ENCODE measurements at places on chromosomes 4 and X.

- peak; percentile 29 for DNase-seq
Observed at GRCh38 chrX:13223868-13224567, 95.8 kb downstream of the ATXN3L start.

GRCh38 chrX:39939678-39940077 lies 158.1 kb downstream of the BCOR start:
- no peak for DNase-seq

GRCh38 chrX:12405306-12405705 lies 267.0 kb downstream of the FRMPD4 start:
- DNase-seq: no peak

GRCh38 chr4:57443787-57444186 lies 333.6 kb upstream of the IGFBP7 start:
- DNase-seq: no peak

GRCh38 chr4:115042496-115042895 lies 70.9 kb downstream of the NDST4 start:
- DNase-seq: no peak

GRCh38 chr4:145216535-145216934 lies 36.1 kb upstream of the OTUD4 start:
- no peak for DNase-seq

DNA sequence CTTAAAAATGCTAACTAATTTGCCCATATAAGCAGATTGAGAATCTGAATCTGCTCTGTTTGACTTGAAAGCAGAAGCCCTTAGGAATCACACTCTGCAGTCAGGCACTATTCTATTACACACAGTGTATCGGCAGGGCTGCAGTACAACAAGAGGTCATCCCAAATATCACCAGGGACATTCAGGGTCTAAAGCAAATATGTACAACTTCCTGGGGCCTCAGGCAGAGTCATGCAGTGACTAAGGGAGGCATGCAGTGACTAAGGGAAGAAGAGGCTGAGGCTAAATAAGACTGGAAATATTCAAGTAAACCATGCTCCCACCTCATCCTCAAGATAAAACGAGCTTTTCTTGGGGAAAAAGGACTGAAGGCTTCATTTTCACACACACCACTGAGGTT lies 20.9 kb downstream of the MAPK10 start:
- no peak for DNase-seq

DNA sequence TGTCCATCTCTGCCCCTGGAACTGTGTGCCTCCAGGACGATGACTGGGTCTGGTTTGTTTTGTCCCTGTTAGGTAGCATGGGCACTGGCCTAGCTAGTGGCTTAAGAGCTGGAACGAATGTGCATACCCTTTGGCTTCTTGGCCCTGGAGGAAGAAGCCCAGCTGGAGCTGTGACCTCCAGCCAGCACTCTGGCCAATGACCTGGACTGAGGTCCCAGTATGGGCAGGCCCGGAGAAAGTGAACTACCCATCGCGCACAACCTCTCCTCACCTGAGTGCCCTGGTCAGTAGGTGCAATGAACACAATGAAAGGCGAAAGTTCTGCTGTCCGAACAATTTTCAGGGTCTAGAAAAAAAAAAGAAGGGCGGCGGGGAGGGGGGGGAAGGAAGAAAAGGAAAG lies 18.3 kb downstream of the DKC1 start:
- DNase-seq: no peak

- no peak for DNase-seq
Observed at GRCh38 chr4:125522992-125523391, 208.2 kb downstream of the FAT4 start.

DNA sequence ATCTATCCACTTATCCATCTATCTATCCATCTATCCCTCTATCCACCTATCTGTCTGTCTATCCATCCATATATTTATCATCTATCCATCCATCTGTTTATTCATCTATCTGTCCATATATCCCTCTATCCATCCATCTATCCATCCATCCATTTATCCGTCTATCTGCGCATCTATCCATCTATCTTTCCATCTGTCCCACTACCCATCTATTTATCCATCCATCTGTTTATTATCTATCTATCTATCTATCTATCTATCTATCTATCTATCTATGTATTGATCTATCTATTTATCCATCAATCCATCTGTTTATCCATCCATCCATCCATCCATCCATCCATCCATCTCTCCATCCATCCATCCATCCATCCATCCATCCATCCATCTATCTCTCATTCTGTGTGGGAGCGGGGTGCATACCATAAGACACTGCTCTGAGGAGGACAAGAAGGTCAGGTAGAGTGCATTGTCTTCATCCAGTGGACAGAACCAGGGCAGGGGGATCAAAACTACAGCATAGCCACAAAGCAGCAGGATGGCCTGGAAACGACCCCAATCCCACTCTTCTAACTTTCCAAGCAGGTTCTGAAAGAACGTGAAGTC lies 53.2 kb upstream of the ENPP6 start:
- no peak for DNase-seq

GRCh38 chr4:153143527-153144348 lies 60.5 kb upstream of the TRIM2 start:
- DNase-seq: no peak

- DNase-seq: no peak
Observed at GRCh38 chrX:65821721-65822496, 154.5 kb downstream of the MSN start.

GRCh38 chr4:115537387-115537786 lies 424.0 kb upstream of the NDST4 start:
- no peak for DNase-seq

DNA sequence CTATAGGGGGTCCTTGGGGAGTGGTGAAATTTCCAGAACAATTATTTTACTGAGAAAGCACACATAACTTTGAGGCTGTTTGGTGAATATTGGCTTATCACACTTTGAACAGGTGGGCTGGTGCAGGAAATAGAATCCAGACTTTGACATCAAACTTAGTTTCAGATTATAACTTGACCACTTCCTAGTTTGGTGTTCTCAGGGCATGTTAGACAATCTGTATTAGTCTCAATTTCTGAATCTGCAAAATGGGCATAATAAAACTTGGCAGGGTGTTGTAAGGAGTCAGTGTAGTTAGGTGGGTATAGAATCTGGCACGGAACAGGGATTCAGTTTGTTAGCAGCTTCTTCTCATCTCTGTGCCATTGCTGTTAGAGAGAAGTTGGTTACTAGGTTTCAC lies 43.3 kb upstream of the MBNL3 start:
- DNase-seq: no peak

- no peak for DNase-seq
Observed at GRCh38 chr4:88690355-88690754, 7.3 kb downstream of the NAP1L5 start.

DNA sequence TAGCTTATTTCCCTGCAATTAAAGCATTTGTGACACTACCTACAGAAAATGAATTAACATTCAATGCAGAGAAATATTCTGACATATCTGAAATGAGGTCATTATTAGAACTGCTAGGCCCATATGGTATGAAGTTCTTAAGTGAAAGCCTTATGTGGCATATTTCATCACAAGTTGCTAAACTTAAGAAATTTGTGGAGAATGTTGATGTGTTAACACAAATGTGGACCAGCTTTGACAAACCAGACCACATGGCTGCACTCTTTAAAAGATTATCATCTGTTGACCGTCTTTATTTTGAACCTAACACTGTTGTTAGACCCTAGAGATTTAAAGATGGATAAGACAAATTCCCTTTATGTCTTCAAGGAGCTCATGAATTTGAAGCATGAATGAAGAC lies 1024.1 kb downstream of the RPA4 start:
- no peak for DNase-seq

GRCh38 chrX:111123606-111124179 lies 27.7 kb downstream of the PAK3 start:
- DNase-seq: no peak

DNA sequence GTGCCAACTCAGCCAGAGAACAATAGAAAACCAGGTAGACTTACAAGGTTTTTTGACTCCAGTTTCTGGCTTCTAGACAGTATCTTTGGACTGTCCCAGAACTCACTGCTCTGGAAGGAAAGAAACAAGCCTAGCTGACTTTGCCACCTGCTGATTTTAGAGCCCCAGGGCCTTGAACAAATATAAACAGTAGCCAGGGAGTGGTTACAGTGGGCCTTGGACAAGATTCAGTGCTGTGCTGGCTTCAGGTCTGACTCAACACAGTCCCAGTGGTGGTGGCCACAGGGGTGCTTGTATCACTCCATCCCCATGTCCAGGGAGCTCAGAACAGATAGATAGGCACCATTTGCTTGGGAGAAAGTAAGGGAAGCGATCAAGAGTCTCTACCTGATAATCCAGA lies 694.1 kb upstream of the ADGRL3 start:
- DNase-seq: no peak

GRCh38 chr4:132651196-132651595 lies 497.9 kb upstream of the PCDH10 start:
- DNase-seq: no peak

GRCh38 chr4:150038335-150039076 lies 39.7 kb upstream of the DCLK2 start:
- no peak for DNase-seq

DNA sequence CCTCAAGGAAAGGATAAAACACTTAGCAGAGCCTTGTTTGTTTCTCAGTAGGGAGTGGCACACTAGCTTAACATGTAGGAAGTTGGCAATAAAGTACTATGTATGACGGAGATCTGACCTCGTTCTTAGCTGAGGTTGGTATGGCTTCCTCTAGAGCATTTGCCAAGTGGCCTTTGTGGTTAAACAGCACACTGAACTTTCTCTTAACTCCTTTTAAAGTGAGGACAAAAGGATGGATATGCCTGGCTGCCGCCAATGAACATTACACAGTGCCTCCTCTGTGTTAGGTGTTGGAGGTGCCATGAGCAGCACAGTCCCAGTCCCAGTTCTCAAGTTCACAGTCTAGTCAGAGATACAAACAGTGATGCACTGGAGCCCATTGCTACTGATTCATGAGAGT lies 54.4 kb downstream of the VGLL1 start:
- DNase-seq: no peak

- DNase-seq: no peak
Observed at GRCh38 chr4:30525662-30526315, 194.4 kb upstream of the PCDH7 start.

GRCh38 chr4:155249016-155249566 lies 40.7 kb downstream of the NPY2R start:
- DNase-seq: no peak

DNA sequence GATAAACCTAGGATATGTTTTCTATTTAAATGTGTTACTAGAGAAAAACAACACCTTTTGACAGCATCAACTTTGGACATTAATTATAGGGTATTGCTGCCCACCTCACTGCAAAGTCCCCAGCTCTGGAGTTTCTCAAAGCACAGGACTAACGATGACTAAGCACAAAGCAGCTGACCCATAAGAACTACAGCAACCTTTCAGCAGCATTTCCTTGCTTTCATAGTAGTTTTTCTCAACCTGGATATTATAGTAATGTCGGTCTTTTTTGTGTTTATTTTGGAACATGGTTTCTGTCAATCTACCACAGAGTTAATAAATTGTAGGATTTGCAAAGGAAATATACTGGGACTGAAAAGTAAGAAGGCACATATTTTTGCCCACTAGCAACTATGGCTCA lies 21.5 kb downstream of the HHIP start:
- no peak for DNase-seq

DNA sequence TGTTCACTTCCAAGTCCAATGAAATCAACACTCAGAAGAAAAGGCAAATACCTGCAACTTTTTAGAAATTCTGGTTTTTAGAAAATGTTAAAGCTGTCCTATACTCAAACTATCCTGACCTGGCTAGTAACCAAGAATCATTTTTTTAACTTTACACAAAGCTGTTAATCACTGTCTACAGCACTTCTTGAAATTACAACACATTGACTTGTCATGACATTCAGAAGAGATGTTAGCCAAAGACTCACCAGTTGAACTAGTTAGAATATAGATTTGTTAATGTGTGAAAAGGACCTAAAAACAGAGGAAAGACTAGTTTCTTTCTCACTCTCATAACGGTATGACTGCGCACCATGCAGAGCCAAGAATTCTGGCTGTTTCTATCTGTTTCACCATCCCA lies 98.8 kb downstream of the COX18 start:
- DNase-seq: no peak

GRCh38 chr4:112881842-112882241 lies 167.6 kb upstream of the ANK2 start:
- DNase-seq: no peak

- no peak for DNase-seq
Observed at GRCh38 chr4:186887291-186887700, 163.6 kb upstream of the FAT1 start.

- no peak for DNase-seq
Observed at GRCh38 chr4:82136161-82136801, 237.5 kb downstream of the HNRNPD start.

DNA sequence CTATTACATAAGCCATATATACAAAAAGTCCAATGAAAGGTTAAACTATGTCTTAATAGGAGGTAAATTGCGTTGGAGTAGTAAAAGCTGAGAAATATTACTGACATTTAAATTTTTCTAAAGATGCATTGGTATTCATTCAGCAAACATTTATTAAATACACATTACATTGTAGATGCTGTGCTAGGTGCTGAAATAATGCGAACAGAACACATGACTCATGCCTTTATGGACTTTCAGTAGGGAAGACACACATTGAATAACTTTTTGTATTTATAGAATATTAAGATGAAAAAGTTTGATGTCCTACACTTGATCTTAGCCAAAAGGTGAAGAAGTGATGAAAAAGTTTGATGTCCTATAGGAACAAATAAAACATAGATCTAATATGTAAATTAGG lies 871.1 kb upstream of the SLIT2 start:
- no peak for DNase-seq

DNA sequence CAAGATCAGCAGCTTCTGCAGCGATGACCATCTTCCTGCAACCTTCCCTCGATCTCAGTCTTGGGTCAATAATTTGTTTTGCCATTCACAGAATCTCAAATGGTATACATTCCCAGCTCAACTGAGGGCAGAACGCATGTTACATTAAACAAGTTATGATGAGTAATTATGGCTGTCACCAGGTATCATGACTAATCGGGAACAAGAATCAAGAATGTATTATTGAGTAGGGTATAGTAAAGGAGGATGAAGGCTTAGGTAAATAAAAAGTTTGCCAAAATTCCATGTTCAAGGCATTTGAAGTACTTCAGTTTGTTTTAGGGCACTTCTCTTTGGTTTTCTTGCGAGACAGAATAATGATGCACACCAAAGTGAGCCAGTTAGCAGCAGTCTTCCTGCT lies 194.1 kb downstream of the SH2D1A start:
- DNase-seq: no peak

GRCh38 chr4:78512357-78512920 lies 39.1 kb upstream of the ANXA3 start:
- DNase-seq: no peak

- DNase-seq: no peak
Observed at GRCh38 chrX:107626916-107627315, 1.4 kb upstream of the PRPS1 start.

DNA sequence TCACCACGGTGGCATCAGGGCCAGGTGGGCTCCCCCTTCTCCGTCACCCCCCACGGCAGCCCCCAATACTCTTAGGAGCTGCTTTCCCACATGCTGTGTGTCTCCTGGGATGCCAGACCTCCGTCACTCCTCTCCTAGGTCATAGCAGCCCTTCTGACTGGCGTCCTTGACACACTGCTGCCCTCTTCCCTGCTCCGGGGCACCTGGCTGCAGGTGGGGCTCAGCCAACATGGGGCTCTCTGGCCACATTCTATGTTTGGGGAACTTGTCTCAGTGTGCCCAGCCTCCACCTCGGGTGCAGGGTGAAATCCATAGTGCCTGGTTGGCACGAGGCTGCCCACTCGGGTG lies 13.8 kb downstream of the TMEM175 start:
- no peak for DNase-seq

- DNase-seq: no peak
Observed at GRCh38 chr4:55411621-55412020, 15.9 kb downstream of the TMEM165 start.

- peak; percentile 81 for DNase-seq
Observed at GRCh38 chrX:74536152-74536831, 78.1 kb downstream of the RLIM start.

Measured in NCI-H774 (cell line).